NCI-H526 (cell line): ENCODE measurements at places on chromosomes 5 and 9.

DNA sequence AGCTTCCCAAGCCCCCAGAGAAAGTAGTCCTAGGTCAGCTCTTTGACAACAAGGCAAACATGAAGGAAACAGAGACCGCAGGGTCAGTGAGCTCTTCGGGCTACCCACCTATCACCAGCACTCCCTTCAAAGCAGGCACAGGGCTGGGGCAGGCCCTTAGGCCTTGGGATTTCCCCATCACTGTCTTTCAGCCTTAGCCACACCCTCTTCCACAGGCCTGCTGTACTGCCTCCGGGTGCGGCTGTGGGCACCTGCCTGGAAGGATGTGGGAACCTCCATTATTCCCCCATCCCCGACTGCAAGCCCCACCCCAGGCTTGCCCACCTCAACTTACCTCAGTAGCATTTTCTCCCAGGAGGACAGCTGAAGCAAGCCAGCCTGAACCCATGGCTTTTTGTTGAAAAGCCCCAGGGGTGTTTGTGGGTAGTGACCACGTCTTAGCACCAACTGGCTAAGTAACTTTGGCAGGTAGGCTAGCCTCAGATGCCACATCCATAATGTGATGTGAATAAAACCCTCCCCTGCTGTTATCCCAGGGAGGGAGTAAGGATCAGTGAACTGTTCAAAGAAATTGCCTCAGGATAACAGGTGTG is 100.2 kb downstream of the PIK3R1 start:
- DNase-seq = no peak

DNA sequence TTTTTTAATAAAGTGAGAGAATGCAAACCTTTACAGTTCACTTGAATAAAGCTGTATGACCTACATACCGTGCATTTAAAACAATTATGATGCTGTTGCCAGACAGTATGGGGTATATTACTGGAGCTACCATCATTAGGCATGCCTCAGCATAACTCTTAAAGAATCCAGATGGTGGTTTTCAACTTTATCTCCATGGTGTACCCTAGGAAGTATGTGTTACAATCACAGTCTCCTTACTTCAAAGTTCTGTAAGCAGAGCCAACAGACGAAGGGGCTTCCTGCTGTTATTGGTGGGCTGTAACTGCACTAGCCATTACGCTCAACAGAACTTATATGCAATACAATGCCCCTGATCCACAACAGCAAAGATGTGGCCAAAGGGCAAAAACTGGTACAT is 803.3 kb downstream of the DTWD2 start:
- no peak for DNase-seq

DNA sequence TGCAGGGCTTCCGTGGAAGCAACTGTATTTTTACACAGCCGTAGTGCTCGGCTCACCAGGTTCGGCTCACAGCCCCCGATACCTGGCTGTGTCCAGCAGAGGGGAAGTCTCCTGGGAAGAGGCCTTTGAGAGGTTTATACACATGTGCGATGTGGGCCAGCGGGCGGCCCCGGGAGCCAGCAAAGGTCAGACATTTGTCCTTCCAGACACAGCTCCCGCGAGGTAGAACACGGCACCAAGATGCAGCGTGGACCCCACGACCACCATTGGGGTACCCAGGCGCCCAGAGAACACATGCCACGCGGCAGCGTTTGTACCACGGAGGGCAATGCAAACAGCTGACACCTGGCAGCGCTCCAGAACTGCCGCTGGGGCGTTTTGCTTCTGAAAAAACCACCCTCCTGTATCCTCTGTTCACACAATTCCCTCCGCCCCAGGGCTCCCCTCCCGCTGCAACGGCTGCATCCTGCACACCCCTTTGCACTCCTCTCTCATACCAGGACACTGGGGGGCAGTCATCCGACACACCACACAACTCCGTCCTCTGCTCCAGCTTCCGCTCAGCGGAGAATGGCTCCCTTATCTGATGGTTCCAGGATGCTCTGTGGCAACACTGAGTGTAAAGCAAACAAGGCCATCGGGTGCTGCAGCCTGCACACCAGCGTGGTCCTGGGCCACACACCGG is 235.3 kb downstream of the SYK start:
- DNase-seq = peak; percentile 61

DNA sequence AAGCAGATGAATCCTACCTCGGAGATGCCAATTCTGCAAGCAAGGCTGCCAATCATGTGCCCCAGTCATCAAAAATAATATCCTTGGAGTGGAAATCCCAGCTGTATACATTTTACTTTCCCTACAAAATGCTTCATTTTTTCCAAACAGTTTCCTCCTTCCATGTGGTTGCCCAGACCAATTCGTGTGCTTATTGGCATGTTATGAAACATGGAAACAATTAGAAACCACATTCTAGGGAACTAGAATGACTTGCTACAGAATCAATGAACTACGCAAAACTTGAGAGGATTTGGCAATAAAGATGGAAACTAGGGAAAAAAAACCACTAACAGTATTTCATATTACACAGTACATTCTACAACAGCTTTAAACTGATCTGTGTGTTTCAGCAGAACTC is 584.5 kb upstream of the DMAC1 start:
- DNase-seq = no peak

DNA sequence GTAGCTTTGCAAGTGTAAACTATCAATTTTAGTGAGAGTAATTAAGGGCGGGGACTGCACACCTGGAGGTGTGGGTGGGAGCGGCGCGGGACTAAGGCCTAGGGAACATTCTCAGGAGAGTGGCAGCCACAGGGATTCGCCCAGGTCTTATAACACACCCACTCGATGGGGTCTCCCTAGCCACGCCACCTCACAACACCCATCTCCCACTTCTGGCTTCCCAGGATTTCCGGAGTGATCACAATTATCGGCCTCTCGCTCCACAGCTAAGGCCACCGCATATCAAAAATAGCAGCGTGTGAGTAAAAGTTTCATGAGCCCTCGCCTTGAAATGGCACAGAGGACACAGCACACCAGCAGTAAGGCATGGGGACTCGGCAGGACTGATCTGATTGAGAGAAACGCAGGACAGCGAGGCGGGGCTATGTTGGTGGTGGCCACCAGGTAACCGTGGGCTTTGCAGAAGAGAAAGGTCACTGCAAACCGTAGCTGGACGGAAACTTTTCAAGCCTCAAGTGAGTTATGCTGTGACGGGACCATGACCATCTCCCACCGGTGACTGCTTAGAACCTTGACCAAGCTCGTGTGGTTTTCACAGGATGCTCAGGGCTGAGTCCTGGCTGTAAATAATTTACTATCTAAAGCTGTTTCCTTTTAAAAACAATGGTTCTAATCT is 1.1 kb upstream of the LPAR1 start:
- no peak for DNase-seq

DNA sequence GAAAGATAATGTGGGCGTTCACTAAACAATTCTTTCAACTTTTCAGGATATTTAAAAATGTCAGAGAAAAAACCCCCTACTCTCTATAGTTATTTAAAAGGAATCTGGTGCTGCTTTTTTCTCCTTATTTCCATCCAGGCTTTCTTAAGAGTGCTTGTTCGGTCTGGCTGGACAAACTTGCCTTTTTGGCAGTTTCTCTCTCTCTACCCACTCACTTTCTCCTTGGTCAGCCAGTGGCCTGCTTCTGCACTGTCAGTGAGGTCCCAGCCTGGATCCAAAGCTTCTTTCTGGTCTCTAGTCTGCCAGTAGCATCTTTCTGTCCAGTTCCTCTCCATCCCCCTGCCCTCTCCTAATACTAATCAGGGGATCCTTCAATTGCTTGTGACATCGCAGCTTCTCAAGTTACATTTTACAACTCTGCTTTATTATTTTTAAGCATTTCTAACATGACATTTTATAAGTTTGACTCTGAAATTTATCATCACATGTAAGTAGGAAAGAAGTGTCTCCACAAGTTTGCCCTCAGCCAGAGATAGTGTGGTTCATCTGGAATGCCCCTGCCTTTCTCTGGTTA is 50.4 kb downstream of the PIK3R1 start:
- no peak for DNase-seq

GRCh38 chr5:9408964-9409363 is 136.9 kb downstream of the SEMA5A start:
- no peak for DNase-seq

DNA sequence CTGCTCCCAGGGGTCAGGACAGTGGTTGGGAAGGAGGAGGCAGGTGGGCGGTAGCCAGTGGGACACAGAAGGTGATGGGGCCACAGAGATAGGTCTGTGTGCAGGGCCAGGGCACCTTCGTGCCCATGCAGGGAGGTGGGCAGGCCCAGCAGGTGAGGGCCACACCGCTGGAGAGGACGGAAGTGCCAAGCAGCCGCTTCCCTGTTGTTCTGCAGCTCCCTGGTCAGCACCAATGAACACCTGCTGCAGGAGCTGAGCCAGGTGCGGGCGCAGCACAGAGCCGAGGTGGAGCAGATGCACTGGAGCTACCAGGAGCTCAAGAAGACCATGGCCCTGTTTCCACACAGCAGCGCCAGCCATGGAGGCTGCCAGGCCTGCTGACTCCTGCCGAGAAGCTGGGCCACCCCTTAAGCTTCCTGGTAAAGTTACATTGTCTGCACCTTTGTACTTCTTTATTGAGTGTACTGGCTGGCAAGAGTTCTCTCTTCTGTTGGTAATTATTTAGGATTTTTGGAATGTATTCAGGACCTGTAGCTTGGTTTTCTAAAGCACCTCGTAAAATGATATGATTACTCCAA is 40.3 kb downstream of the TPPP start:
- no peak for DNase-seq

DNA sequence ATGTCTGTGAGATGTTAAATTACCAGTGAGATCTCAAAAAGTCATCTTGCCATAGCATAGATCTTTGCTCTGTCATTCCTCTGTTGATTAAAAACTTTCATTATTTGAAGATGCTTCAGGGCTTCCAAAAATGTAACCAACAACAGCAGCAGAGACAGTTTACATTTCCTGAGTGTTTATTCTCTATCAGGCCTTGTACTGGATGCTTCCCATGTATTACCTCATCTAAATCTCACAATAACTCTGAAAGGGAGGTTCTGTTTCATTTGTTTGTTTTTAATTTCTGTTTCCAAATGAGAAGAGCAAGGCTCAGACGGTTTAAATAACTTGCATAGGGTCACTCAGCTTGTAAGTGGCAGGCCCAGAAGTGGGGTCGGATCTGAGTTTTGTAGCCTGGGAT is 45.2 kb downstream of the MRRF start:
- DNase-seq = no peak

- DNase-seq = no peak
Measured at GRCh38 chr5:142152384-142152732, 43.8 kb downstream of the NDFIP1 start.

DNA sequence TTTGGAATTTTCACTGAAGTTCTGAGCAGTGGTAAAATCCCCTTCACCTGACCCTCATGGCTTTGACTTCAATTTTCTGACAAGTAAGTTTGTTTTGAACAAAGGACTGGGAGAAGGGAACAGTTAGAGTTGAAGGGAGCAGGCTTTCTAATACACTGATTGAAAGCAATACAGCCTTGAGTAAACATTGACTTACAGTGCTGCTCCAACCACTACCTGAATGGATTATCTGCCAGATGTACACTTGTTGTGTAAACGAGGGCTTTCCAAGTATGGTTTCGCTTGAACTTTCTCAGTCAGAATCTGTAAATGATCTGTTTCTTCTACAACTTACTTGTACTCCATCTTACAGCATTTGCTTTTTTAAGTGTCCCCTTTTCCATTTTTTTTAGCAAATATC is 1414.9 kb upstream of the NUDT12 start:
- no peak for DNase-seq
